Temporal lobe (tissue), 4 donors: ENCODE measurements at places on chromosomes 5 and 9. TPM values are rescaled to one million over a fixed set of nuclear protein-coding genes. Genes with fewer than 3 reads are reported as not detected.

HAND1 gene
- not detected for total RNA-seq

GALT gene
- total RNA-seq, result 16.5 TPM

CREB3 gene
- 23.6 TPM for total RNA-seq

PCDHGA4 gene
- 7.9 TPM for total RNA-seq

TRIM36 gene
- total RNA-seq, result 79.2 TPM

PFN3 gene
- total RNA-seq, result 0.74 TPM

ELOVL7 gene
- 3.9 TPM for total RNA-seq

SPATA31A5 gene
- not detected for total RNA-seq

CNTNAP3 gene
- 33.7 TPM for total RNA-seq

WDR31 gene
- 2.7 TPM for total RNA-seq

FOXI1 gene
- total RNA-seq, result not detected

FER gene
- 63.7 TPM for total RNA-seq

WWC1 gene
- total RNA-seq, result 60.5 TPM

SLC6A18 gene
- not detected for total RNA-seq

CXCL14 gene
- 9.3 TPM for total RNA-seq

FLT4 gene
- 2.0 TPM for total RNA-seq

POU5F2 gene
- 2.5 TPM for total RNA-seq

NXNL2 gene
- total RNA-seq, result 0.49 TPM

PMPCA gene
- 19.9 TPM for total RNA-seq

INSL4 gene
- total RNA-seq, result not detected

DNAJC18 gene
- total RNA-seq, result 45.2 TPM

TSTD2 gene
- 28.3 TPM for total RNA-seq

PAPPA gene
- total RNA-seq, result under 0.01 TPM

SOHLH1 gene
- not detected for total RNA-seq

GABRA6 gene
- total RNA-seq, result 0.25 TPM
